ENCODE measurements at places on chromosomes 3 and 15.

DNA sequence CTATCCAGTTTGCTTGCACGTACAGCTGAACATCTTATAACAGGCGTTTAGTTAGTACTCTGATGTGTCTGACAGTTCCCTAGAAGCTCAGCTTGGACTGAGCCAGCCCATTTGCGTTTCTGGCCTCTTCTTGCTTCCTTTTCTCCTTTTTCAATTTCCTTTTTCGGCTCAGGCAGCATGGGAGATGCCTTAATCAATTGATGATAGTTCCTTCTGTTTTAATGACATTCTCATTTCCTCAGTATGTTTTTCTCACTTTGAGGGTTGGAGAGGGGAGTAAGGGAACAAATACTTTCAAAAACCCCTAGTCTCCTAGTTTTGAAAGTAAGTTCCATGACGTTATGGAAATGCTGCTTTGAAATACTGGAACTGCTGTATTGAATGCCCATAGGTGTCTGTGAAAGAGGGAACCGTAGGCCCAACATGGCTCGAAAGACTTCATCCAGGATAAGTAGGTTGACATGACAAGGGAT is 18.9 kb downstream of the IL1RAP start:
- no peak for DNase-seq

- no peak for DNase-seq
Observed at GRCh38 chr15:40097968-40098476, 10.7 kb downstream of the BMF start.

- DNase-seq = peak; percentile 78
Observed at GRCh38 chr3:142993958-142994442, 7.4 kb upstream of the U2SURP start.

GRCh38 chr3:152122851-152123250 is 145.9 kb upstream of the MBNL1 start:
- no peak for DNase-seq

Measured in renal cortical epithelial cell (primary cell).